ENCODE measurements at places on chromosomes 12 and 14.

GRCh38 chr12:94457311-94457710 is 2.4 kb downstream of the CEP83 start:
- no peak for DNase-seq

DNA sequence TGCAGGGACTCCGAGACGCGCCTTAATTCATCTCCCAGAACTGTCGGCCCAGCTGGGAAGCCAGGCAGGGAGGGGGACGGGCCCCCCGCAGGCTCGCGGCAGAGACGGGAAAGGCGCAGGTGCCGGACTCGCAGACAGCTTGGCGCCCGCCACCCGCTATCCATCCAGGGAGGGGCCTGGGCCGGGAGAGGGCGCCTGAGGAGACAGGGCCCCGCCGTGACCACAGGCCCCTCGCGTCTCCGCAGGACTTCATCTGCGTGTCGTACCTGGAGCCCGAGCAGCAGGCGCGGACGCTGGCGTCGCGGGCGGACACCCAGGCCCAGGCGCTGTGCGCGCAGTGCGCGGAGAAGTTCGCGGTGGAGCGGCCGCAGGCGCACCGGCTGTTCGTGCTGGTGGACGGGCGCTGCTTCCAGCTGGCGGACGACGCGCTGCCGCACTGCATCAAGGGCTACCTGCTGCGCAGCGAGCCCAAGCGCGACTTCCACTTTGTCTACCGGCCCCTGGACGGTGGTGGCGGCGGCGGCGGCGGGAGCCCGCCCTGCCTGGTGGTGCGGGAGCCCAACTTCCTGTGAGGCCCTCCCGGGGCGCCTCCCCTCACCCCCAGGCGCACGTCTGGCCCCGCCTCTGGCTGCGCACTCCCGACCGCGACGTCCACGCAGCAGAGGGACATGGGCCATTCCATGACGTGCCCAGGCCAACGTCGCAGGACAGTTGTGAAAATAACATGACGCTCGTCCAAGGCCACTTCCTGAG is 60.6 kb downstream of the LGMN start:
- DNase-seq: peak; percentile 73

GRCh38 chr12:131735153-131735456 is 24.2 kb downstream of the SFSWAP start:
- no peak for DNase-seq

DNA sequence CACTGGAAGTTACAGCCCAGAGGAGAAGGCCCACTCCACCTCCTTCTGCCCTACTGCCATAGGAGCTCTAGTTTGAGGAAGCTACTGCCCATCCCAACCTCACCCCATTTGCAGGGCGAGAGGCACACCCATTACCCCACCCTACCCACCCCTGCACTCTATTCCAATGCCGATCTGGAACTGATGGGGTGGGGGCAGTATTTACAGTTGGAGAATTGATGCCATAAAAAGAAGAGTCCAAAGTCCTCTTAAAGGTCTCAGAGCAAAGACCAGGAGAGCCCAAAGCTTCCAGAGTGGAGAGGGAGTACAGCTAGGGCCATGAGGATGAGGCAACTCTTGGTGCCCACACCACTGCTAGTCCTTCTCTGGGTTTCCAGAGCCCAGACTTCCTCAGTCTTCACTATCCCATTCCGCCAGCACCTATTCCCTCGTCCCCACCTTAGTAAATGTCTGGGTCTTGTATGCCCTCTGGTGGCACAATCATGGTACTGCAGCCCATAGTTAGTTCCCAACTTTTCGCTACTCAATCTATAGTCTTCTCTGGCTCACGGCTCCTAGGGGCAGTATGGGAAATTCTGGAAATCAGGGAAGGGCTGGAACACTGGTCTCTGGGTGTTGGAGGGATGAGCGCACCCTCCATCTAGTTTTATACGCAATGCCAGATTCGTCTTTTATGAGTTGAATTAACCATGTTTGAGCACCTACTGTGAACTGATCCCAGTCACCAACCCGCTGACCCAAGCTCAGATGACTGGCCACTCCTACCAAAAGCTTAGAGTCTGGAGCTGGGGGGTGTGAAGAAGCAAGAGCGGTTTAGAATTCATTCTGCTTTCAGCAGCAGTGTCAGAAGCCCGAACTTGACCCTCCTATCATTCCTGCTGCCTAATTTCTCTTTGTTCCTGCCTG is 6.9 kb upstream of the ADCY6 start:
- DNase-seq: peak; percentile 77

GRCh38 chr14:28807518-28807917 is 40.9 kb downstream of the FOXG1 start:
- no peak for DNase-seq

DNA sequence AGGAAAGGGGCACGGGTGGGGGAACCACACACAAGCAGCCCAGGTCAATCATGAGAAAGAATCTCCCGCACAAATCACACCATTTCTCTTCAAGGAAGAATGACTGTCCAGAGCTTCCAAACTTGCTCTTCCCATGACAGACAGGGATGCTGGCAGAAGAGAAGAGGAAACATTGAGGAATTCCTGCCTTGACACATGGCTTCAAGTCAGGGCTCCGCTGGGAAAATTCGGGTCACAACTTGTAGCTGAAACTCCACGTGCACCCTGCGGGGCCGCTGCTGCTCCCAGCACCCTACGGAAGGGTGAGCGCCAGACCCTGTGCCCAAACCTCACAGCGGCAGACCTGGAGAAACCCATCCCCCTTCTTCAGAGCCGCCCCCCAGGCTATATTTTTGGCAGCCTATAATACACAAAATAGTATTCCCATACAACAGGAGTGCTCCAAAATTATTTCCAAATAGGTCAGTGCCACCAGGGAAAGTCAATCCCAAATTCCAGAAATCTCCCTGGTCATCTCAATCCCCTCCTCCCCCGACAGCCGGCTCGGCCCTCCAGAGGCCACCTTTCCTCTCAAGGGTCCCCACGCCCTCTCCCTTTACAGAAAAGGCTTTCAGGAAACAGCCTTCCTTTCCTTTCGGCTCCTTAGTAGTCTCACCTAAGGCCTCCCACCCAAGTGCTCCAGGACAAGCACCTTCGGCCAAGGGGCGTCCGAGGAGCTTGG is 1.3 kb downstream of the TMEM132D start:
- DNase-seq: no peak

DNA sequence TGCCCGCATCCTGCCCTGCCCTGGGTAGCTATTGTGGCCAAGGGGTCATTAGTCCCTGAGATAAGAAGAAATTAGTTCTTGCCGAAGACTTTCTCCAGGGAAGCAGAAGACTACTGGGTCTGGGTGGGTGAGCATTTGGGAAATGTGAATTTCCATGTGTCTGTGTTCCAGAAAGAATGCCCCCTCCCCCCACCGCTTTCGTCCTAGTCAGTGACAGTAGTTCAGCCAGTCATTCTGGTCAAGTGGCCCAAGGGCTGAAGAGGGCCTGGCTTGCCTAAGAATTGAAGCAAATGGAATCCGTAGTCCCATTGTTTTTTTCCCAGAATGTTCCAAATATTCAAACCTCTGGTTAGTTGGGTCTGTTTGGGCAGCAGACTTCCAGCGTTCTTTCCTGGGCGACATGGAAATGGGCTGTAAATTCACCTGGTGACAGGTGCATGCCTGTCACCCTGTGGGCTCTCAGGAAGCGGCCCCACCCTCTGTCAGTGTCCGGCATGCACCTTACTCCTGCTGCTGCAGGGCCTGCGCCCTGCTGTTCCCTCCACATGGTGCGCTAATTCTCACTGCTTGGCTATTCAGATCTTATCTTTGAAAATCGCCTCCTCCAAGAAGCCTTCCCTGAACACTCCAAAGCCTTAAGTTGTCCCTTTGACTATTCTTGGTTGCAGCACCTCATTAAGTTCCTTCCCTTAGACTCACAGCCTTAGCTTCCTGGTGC is 1.4 kb upstream of the RFLNA start:
- DNase-seq: no peak

DNA sequence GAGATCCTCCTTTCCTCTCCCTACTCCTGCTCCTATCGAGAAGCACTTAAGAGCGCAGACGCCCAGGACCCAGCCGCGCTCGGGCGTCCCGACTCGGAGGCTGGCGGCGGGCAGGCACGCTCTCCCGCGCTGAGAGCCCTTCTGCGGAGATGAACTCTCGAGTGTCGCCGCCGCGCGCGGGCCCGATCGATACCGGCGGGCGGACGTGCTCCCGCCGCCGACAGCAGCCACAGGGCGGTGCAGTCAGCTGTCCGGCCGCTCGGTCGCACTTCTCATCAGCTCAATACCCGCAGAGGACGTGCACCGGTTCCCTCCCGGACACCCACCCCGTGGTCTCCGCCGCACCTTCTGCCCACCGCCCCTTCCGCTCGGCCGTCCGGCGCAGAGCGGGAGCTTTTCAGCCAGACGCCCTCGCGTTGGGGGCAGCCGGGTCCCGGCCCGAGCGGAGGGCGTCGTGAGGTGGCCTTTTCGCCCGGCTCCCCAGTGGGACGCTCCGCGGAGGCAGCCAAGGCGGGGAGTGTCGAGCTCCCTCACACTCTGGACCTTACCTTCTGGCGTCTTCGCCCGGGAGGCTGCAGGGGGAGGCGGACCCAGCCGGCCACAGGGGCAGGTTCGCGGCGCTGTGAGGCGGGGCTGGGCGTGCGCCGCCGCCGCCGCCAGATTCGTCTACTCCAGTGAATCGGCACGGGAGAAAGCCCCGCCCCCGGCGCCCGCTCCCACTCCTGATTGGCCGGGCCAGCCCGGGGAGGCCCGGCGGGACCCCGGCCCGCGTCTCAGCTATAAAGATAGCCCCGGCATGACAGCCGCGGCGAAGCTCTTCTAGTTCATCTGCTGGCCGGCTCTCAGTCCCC is at the start of gene INSM2:
TSS of gene INSM2 (plus strand) at position 808 of the 851 bp plus-strand sequence. CDS start 89 bp downstream, outside the sequence.
- peak; percentile 54 for DNase-seq

DNA sequence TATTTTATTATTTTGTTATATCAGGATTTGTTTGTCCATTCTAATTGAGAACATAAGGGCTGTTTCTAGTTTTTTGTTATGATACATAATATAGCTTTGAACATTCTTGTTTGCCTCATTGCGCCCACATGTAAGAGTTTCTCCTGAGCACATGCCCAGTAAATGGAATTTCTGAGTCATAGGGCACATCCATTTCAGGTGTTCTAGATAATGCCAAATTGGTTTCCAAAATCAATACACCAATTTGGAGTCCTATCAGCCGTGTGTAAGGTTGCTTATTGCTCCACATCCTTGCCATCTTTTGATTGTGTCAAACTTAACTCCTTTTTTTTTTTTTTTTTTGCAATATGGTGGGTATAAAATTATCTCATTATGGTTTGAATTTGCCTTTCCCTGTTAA is 97.9 kb upstream of the RESF1 start:
- no peak for DNase-seq

- no peak for DNase-seq
Measured at GRCh38 chr14:54129850-54130640, 173.4 kb upstream of the BMP4 start.
